ENCODE measurements at places on chromosomes 1 and 21.

- DNase-seq, result no peak
These were observed 497.2 kb upstream of the DEPDC1 start for GRCh38 chr1:68994096-68994495.

DNA sequence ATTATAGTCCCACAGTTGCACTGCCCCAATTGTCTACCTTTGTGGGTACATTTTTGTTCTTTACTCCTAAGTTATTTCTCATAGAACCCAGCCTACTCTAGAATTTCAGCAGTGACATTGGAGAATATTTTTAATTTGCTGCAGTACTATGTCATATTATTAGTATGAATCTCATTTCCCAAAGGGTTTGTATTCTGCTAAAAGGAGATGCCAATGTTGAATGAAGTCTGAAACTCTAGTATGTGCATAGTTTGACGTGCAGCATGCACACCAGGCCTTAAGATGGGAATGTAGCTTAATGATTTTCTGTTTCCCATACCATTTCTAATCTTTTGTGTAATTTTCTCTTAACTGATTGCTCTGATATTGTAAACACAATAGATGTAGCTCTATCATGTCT is 10.5 kb upstream of the C1orf105 start:
- no peak for DNase-seq

DNA sequence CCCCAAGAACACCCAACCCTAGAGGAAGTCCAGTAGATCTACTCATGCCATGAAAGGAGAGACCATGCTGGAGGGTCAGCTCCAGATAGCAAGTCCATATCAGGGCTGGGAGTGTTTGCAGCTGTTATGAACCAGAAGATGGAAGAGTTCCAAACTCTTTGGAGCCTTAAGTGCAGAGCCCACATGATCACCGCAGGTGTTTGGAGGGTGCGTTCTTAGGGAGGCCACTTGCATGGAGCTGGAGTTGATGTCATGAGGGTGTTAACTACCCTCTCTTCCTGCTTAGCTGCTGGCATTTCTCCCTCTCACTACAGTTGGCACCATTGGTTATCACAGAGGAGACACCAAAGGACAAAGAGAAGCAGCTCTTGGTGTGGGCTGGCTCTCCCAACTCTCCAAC is 616.9 kb downstream of the AJAP1 start:
- no peak for DNase-seq

- DNase-seq, result no peak
These were observed 700 bp downstream of the PIGV start for GRCh38 chr1:26788515-26788785.

DNA sequence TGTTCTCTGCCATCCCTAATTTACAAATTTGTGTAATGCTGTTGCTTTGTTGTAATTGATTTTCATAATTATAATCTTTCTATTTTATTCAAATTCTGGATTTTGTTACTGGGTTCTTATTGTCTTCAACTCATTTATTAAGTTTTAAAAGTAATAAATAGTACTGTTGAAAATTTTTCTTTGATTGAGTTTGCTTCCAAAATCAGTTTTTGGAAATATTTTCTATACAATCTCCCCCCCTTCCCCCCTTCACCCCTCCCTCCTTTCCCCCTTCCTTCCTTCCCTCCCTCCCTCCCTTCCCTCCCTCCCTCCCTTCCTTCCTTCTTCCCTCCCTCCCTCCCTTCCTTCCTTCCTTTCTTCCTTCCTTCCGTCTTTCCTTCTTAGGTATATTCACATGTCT is 6.0 kb upstream of the TMPRSS15 start:
- DNase-seq, result no peak

GRCh38 chr1:23627069-23627735 is 64.4 kb upstream of the RPL11 start:
- no peak for DNase-seq

DNA sequence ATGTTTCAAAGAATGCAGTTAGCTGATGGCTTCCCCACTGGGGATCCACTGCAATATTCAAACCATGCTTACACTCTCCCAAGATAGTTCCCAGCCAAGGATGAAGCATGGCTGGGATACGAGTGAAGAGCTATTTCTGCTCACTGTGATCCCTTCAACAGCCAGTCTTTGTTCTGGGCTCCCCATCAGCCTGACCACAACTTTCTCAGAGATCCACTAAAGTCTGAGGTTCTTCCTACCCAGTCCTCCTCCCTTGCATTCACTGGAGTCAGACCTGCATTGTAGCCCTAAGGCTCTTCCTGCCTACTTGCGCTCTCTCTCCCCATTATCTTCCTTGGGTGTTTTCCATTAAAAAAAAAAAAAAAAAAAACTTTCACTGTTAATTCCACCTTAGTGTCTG is 101.4 kb downstream of the TTLL7 start:
- no peak for DNase-seq
